Frontal cortex (tissue), 4 donors: ENCODE measurements at places on chromosomes 3 and 15.

DNA sequence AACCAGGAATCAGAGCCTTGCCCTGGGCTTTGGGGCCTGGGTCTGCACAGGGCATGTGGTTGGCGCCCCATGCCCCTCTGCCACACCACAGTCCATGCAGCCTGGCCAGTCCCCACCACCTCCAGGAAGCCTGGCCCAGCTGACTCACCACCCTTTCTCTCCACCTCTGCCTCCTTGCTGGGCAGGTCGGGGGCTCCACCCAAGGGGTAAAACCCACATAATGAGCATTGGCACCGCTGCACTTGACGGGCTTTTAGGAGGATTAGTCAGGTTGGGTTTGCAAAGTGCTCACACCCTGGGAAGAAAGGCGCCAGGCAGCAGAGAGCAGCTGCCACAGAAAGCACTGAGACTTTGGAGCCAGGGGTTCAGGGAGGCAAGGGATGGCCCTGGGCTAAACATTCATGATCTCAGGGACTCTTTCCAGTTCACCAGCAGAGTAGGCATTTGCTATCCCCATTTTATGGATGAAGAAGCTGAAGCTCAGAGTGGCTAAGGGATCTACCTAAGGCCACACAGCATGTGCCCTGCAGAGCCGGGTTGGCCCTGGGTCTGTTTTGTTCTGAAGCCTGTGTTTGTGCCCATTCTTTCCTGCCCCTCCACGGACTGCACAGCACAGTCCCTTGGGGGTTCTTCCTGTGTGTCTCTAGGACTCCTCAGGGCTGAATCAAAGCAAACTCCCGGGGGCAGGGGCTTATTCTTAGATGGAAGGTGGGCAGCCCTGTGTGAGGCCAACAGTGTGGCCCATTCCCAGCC is 113.4 kb downstream of the ETFA start:
- DNase-seq: no peak

DNA sequence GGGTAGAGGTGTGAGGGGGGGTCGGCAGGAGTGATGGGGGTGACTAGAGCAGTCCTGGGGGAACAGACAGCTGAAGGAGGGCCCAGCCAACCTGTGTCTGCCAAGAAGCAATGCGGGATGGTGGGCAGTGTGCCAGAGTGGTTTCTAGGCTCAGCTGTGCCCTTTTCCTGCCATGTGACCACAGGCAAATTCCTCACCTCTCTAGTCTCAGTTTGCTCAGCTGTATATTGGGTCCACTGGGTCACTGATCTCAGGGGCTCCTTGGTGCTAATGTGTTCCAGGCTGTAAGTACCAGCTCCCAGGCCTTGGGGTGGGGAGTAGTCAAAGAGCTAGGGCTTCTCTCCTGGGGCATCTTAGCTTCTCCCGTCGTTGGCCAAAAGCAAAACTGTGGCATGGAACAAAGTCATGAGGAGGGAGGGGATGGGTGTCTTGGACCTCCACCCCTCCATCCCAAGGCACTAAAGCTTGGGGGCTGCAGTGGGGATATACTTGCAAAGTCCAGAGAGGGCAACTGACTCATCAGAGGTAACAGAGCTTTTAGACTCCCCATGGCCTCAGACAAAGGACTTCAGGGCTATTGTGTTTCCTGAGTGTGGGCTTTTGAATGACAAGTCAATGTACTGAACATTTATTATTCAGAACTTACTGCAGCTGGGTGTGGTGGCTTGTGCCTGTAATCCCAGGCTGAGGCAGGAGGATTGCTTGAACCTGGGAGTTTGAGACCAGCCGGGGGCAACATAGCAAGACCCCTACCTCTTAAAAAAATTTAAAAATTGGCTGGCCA is 20.9 kb downstream of the SMAD6 start:
- no peak for DNase-seq

DNA sequence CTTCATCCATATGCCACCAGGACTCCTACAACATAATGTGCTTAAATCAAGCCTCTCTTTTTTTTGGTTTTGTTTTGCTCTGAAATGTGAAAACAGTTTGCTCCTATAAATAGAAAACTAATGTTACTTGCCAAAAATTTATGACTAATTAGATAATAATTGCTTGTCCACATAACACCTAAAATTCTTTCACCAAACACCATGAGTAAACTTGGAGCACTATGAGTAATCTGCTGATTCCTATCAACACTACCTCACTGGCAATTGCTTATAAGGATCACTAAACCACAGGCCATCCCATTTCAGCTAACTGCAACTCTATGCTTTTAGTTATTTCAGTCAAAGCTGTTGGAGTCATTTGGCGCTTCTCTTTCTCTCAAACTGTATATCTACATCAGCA is 252.7 kb downstream of the EPHA3 start:
- no peak for DNase-seq

GRCh38 chr3:359672-360071 is 163.1 kb downstream of the CHL1 start:
- no peak for DNase-seq

DNA sequence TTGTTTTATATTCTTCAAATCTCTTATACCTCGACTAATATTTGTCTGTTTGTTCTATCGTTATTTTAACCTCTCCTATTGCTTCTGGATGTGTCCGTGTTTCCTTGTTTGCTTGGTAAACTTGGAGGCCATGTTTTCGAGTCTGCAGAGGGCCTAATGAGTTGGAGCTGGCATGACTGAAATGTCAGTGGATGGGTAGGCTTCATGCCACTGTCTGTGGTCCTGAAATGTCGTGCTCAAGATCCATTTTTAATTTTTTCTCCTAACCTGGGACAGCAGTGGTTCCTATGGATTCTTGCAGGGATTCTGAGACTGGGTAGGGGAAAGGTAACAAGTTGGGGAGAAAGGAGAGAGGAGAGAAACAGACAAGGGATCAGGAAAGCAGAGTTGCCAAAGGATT is 18.8 kb upstream of the GASK1A start:
- DNase-seq: no peak

- no peak for DNase-seq
These were observed 58.7 kb downstream of the SMAD3 start for GRCh38 chr15:67124111-67124510.

- DNase-seq: no peak
These were observed 33.0 kb downstream of the ANP32A start for GRCh38 chr15:68787609-68788263.

DNA sequence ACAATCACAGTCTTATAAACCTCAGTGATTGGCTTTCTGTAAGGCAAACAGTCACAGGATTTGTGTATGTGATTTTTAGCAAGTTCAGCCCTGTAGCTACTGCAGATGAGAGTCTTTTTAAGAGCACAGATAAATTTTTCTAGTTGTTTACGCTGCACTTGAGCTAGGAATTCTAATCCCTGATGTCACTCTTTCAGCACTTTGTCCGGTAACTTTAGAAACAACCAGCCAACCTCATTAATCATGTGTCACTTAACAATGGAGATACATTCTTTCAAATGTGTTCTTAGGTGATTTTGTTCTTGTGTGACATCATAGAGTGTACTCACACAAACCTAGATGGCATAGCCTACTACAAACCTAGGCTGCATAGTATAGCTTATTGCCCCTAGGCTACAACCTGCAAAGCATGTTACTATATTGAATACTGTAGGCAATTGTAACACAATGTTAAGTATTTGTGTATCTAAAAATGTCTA is 36.8 kb upstream of the GOLGA6L2 start:
- DNase-seq: no peak

GRCh38 chr3:84125201-84125721 is 833.5 kb upstream of the CADM2 start:
- no peak for DNase-seq

GRCh38 chr3:57822686-57823085 is 66.6 kb downstream of the SLMAP start:
- DNase-seq: no peak

DNA sequence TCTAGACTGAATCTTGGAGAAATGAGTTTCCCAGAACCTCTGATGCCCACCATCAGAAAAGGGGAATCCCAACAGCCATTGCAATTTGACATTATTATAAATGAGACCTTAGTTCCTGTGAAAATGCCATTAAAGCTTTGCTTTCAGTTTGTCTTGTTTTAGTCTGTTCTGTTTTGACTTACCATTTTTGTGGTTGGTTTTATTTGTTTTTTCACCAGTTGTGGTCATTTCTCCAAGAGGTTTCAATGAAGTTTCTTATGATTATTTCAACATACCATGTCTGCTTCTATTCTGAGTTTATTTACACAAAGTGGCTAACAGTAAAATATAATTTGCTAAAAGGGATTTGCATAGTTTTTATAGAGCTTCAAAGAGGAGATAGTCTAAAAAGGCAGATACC is 175.0 kb upstream of the MCTP2 start:
- DNase-seq: no peak

GRCh38 chr3:21041621-21042020 is 709.4 kb downstream of the ZNF385D start:
- no peak for DNase-seq

GRCh38 chr3:33645060-33645647 is 72.9 kb downstream of the CLASP2 start:
- DNase-seq: no peak

- no peak for DNase-seq
These were observed 803.7 kb upstream of the ARRDC4 start for GRCh38 chr15:97156739-97157265.

DNA sequence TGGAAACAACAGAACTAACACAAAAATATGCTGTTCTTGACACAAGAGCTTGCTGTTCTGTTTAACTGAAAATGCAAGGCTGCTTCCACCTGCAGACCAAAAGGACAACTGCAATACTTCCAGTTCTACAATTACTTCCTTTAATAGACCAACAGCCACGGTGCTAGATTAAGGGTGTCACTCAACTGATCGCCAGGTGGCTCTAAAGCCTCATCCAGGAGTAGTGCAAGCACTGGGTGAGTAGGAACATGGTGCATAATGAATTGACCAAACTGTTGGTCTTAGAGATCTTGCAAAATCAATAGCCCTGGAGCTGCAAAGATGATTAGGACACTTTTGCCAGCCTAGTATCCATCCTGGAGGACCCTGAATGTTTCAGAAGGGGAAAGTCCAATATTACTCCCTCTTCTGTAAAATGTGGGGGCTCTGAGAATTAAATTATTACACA is 3.6 kb upstream of the CLDN16 start:
- no peak for DNase-seq

DNA sequence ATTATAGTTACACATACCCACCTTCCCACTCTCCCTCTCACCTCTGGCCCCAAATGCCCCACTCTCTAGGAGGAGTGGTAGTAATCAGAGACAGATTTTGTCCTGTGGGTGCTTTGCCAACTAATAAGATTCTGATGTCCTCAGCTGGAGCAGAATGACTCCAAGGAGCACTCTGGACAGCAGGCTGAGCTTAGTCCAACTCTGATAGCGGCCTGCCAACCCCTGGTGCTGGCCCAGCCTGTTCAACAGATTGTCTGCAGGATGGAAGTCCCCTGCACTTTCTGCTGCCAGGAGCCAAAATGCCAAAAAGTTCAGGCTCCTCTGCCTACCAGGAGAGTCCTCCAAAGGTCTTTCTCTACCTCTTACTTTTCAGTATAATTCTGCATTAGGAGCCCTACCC is 160.5 kb upstream of the UMPS start:
- DNase-seq: no peak

- DNase-seq: no peak
These were observed 14.6 kb upstream of the PLA2G4E start for GRCh38 chr15:42035435-42035761.

GRCh38 chr3:98744283-98744682 is 18.9 kb upstream of the ST3GAL6 start:
- DNase-seq: no peak

GRCh38 chr3:149678351-149678950 is 20.6 kb upstream of the WWTR1 start:
- DNase-seq: no peak

GRCh38 chr3:30894521-30895251 is at the start of gene GADL1:
TSS of gene GADL1 (minus strand) at chr3:30894661. CDS start at chr3:30894614, 47 bp downstream.
- DNase-seq: peak; percentile 24

GRCh38 chr3:27454914-27455313 is 29.3 kb downstream of the SLC4A7 start:
- DNase-seq: no peak

GRCh38 chr3:81245501-81245900 is 515.9 kb downstream of the GBE1 start:
- DNase-seq: no peak

GRCh38 chr15:70559265-70560239 is 203.8 kb downstream of the UACA start:
- DNase-seq: peak; percentile 33

DNA sequence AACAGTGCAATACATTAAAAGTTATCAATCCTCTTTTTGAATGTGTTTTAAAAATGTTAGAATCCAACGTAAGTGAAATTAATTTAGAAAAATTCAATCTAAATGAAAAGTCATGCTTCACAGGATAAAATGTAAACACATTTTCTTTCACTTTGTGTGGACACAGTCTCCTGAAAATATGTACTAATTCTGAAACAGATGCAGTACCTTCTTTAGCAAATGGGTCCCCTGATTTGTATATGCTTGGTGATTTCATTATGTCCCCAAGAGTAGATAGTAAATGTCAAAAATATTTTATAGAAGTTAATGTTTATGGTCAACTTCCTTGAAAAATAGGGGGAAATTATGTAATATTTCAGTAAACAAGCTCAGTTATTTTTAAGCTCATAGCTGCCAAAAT is 28.9 kb downstream of the FOXP1 start:
- no peak for DNase-seq

GRCh38 chr3:42491881-42492507 is 10.4 kb upstream of the VIPR1 start:
- no peak for DNase-seq

DNA sequence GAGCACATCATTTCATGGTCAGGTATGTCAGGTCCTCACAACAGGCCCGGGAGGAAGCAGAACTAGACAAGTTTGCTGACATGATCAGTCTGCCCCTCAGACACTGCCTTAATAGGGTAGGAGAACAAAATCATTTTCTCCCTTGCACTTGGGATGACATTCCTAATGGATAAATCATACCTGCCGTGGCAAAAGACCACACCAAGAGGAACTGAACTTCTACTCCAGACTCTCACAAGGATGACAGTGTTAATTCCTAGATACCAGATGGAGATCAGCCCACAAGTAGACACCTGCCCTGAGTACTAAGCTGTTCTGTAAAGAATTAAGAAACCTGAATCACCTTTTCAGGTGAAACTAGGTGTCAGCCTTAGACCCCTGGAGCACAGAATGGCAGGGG is 19.5 kb downstream of the SIAH2 start:
- no peak for DNase-seq

DNA sequence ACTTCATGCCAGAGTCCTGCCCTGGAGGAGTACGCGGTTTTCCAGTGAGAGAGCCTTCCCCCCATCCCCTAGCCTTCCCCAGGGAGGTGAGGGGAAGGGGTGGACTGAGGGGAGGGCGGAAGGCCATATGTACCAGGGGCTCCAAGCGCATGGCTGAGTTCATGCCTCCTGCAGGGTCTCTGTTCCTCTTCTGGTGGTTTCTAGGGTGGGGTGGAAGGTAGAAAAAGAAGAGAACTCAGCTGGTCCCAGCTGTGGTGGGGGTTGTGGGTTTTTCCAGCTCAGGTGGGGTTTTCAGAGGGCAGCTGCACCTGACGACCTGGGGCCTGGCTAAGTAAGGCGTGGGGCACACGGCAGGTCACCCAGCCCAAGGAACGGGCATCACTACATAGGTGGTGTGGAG is 10.7 kb upstream of the IQSEC1 start:
- DNase-seq: no peak
